ENCODE measurements at places on chromosomes 5 and 9. TPM values are rescaled to one million over a fixed set of nuclear protein-coding genes. Genes with fewer than 3 reads are reported as not detected.

The MARCOL gene
- not detected for total RNA-seq

DNA sequence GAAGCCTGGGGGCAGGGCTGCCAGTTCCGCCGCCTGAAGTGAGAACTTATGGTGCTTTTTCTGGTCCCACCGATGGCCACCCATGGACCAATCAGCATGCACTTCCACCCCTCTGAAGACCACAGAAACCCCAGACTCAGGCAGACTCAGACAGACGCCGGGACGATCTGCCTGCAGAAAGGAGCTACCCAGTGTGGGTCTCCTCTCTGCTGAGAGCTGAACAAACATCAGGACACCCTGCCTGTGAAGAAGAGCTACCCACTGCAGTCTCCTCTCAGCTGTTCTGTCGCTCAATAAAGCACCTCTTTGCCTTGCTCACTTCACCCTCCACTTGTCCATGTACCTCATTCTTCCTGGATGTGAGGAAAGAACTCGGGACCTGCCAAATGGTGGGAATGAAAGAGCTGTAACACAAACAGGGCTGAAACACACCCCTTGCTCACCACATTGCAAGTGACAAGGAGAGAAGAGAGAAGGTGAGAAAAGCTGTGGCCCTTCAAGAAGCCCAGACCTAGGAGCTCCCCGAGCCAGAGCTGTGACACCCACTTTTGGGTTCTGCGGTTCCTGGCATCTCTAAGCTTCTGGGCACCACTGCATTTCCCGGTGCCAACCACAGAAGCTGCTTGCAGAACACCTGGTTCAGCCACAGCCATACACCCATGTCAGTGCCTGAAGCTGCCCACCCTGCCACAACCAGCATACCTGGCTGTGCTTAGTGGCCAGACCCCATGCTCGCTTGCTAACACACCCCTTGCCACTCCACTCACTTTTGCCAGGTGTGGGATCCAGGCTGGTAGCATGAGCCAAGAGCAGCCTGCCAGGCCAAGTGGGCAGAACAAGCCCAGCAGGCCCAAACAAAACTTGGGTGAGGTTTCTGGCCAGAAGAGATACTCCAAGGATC is 114.3 kb upstream of the TSLP start:
- no peak for DNase-seq

GRCh38 chr9:110842169-110842568 is 173.6 kb downstream of the MUSK start:
- DNase-seq = peak; percentile 43

- no peak for DNase-seq
Observed at GRCh38 chr5:57311921-57312735, 138.3 kb downstream of the GPBP1 start.

DNA sequence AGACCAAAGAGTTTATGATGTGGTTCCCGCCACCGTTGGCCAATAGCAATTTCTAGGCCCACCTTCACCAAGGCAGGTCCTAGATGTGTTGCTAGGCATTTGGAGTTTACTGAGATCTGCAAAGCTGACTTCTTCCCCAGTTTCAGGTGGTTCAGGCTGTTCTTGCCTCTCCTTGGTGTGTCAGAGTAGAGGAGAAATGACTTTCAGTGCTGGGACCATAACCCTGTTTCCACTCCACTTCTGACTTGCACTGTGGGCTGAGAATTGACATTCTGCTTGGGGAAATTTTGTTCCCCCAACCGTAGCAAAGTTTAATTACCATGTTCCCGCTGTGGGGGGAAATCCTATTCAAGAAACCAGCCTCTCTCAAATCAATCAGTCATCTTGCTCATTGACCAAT is 128.0 kb upstream of the GABRP start:
- no peak for DNase-seq
